ENCODE measurements at places on chromosomes 13 and 19.

DNA sequence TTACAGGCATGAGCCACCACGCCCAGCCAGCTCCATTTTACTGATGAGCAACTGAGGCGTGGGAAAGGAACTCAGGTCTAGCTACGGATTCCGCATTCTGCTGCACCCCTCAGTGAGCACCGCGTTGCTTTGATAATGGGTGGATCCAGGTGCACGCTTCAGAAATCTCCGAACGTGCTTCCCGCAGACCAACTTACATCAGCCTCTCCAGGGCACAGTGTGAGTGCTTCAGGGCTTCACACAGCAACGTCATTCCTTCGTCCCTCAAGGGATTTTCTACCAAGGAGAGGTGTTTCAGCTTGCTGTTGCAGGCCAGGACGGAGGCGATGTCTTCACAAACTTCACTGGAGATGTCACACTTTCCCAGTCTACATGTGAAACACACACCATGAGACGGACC lies 21.7 kb downstream of the NLRP9 start:
- H3K27ac ChIP-seq, result no peak overlapping the region
- H3K27me3 ChIP-seq, result peaks cover 6% of the 10 kb centered on the region
- no peak overlapping the region for H3K4me3 ChIP-seq
- no peaks in the 10 kb centered on the region for H3K36me3 ChIP-seq
- DNase-seq, result no peak

GRCh38 chr19:43780706-43781525 lies at the start of gene KCNN4:
Gene KCNN4 (minus strand): TSS chr19:43780973. CDS start chr19:43780861, 112 bp downstream.
- H3K4me1 ChIP-seq, result peaks cover 89% of the 10 kb centered on the region
- H3K27me3 ChIP-seq, result no peaks in the 10 kb centered on the region
- DNase-seq, result no peak
- H3K4me3 ChIP-seq, result peak within 1 kb of the TSS; percentile 44
- H3K27ac ChIP-seq, result peak within 1 kb of the TSS; percentile 67

DNA sequence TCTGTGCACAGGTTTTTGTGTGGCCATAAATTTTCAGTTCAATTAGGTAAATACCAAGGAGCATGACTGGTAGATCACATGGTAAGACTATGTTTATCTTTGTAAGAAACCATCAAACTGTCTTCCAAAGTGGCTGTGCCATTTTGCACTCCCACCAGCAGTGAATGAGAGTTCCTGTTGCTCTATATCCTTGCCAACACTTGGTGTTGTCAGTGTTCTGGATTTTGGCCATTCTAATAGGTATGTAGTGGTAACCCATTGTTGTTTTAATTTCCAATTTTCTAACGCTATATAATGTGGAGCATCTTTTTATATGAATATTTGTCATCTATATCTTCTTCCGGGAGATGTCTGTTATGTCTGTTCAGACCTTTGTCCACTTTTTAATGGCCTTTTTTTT lies 51.7 kb upstream of the MED4 start:
- H3K36me3 ChIP-seq, result no peaks in the 10 kb centered on the region
- H3K27ac ChIP-seq, result no peak overlapping the region
- DNase-seq, result no peak
- peaks cover 23% of the 10 kb centered on the region for H3K4me1 ChIP-seq

DNA sequence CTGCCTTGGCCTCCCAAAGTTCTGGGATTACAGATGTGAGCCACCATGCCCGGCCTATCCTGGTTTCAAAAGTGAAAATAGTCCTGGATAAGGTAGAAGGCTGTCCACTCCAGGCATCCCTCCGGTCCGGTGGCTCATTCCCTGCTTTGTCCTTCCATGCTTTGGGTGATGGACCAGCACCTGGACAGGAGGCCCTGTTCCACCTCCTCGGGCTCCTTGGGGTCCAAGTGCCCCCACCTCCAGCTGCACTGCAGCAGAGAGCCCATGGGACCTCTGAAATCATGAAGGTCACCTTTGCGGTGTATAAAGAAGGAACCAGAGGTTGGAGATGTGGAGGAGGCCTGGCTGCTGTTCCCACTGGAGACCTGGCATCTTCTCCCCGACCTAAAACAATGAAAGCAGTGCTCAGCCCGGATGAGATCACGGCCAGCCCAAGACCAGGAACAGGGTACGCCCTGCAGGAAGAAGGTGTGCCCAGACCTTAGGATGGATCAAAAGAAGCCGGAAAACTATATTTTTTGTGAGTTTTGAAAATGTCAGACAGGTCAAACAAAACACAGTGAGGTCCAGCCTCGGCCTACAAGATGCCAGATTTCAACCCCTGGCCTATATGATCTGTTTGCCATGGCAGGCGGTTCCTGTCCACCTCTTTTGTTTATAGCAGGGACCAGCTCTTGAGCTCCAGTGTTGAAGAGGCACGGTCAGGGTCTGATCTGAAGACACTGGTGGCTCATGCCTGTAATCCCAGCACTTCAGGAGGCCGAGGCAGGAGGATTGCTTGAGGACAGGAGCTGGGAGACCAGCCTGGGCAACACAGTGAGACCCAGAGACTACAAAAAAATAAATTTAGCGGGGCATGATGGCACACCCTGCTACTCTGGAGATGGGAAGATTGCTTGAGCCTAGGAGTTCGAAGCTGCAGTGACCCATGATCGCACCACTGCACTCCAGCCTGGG lies 5.8 kb downstream of the LSR start:
- H3K27ac ChIP-seq, result no peak overlapping the region
- H3K4me3 ChIP-seq, result no peak overlapping the region
- peaks cover 19% of the 10 kb centered on the region for H3K36me3 ChIP-seq
- no peaks in the 10 kb centered on the region for H3K27me3 ChIP-seq

DNA sequence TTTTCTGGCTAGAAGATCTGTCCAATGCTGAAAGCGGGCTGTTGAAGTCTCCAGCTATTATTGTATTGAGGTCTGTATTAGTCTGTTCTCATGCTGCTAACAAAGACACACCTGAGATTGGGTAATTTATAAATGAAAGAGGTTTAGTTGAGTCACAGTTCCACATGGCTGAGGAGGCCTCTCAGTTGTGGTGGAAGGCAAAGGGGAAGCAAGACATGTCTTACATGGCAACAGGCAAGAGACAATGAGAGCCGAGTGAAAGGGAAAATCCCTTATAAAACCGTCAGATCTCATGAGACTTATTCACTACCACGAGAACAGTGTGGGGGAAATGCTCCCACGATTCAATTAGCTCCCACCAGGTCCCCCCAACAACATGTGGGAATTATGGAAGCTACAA lies 980.4 kb downstream of the SLITRK5 start:
- H3K27ac ChIP-seq, result no peak overlapping the region
- H3K27me3 ChIP-seq, result no peaks in the 10 kb centered on the region
- H3K36me3 ChIP-seq, result no peaks in the 10 kb centered on the region

DNA sequence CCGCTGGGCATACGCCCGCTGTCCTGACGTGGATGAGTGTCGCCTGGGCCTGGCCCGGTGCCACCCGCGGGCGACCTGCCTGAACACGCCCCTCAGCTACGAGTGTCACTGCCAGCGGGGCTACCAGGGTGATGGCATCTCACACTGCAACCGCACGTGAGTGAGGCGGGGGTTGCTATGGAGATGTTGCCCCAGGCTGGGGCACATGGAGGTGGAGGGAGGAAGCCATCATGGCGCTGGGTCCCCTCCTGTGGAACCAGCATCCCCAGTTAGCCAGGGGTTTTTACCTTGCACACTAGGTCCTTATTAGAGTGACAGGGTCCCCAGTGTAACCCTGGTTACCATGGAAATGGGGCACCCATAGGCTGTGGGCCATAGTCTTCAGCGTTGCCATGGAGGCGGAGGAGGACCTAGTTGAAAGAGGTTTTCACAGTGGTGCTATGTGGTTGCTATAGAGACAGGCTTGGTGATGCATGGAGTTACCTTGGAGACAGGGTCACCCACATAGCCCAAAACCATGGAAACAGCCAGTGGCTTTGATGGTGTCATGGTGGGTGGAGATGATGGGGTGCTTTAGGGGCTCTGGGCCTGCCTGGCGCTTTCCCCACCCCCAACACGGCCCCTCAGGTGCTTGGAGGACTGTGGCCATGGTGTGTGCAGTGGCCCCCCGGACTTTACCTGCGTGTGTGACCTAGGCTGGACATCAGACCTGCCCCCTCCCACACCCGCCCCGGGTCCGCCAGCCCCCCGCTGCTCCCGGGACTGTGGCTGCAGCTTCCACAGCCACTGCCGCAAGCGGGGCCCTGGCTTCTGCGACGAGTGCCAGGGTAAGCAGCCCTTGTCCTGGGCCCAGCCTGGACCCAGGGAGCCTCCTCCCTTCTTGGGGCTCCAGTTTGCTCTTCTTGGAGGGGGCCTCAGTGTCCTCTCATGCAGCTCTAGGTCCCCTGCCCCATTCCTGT lies 27.1 kb downstream of the MEGF8 start:
- no peak overlapping the region for H3K4me3 ChIP-seq
- H3K36me3 ChIP-seq, result no peaks in the 10 kb centered on the region
- DNase-seq, result no peak
- H3K27ac ChIP-seq, result no peak overlapping the region
- no peaks in the 10 kb centered on the region for H3K27me3 ChIP-seq

- H3K4me3 ChIP-seq, result no peak overlapping the region
- no peaks in the 10 kb centered on the region for H3K27me3 ChIP-seq
- H3K27ac ChIP-seq, result no peak overlapping the region
- no peak for DNase-seq
Observed at GRCh38 chr19:56270676-56271075, 1.9 kb upstream of the EDDM13 start.

GRCh38 chr19:13163609-13164342 lies 13.6 kb downstream of the IER2 start:
- H3K36me3 ChIP-seq, result no peaks in the 10 kb centered on the region
- H3K4me1 ChIP-seq, result peaks cover 97% of the 10 kb centered on the region
- peak; percentile 33 for DNase-seq
- H3K27me3 ChIP-seq, result no peaks in the 10 kb centered on the region
- H3K4me3 ChIP-seq, result peak overlapping the region; percentile 6

DNA sequence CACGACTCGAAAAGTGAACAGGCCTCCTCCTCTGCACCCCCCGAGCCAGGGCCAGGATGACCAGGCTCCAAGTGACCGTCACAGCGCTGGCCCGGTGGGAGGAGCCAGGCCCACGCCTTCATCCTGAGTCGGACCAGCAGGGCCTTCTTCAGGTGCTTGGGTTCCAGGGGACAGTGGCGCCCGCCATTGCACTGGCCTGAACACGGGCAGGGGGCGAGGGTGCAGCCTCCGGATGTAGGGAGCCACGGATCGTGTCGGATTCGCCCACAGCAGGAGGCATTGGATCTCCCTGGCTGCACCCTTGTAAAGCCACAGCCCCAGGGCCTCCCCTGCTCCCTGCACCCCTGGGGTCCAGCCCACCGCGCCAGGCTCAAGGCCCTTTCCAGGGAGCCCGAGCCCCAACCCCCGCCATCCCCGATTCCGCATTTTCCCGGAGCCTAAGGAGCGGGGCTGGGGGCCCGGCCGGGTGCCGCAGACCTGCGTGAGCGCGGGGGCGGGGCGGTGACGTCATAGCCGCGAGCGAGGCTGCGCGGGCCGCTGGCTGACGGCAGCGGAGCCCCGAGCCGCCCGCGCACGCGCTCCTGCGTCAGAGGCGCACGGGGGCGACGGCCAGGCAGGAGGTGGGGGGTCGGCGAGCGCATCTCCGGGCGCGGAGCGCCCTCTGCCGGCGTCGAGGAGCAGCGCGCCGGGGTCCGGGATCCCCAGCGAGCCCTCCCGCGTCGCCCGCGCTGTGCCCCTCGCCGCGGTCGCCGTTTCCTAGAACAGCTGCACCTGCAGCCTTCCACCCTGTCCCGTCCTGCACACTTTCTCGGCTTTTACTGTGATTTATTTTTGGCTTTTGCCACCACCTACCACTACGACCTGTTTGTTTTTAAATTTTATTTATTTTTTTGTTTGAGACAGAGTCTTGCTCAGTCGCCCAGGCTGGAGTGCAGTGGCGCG lies 1.5 kb upstream of the ATP5F1D start:
- H3K36me3 ChIP-seq, result no peaks in the 10 kb centered on the region
- peak; percentile 94 for DNase-seq
- H3K27ac ChIP-seq, result peak overlapping the region; percentile 38
- H3K4me3 ChIP-seq, result peak overlapping the region; percentile 59
- H3K27me3 ChIP-seq, result no peaks in the 10 kb centered on the region
- H3K4me1 ChIP-seq, result peaks cover 53% of the 10 kb centered on the region

DNA sequence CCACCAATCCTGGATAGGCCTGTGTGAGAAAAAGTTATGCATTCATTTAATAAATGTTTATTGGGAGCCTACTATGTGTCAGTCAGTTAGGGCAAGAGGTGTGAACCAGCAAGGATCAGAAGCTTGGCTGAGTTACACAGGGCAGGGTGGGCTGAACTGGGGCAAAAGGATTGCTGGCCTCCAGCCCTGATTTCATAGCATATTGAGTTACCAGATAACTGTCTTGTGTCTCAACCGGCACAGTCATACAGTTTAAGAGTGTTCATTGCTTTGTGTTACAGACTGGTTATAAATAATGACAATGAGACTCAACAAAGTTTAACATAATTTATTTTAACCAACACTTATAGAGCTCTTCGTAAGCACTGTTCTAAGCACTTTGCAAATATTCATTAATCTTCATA lies 253.8 kb downstream of the DLEU7 start:
- H3K27ac ChIP-seq, result no peak overlapping the region
- H3K36me3 ChIP-seq, result no peaks in the 10 kb centered on the region
- H3K27me3 ChIP-seq, result no peaks in the 10 kb centered on the region
- peaks cover 23% of the 10 kb centered on the region for H3K4me1 ChIP-seq
- H3K4me3 ChIP-seq, result no peak overlapping the region

DNA sequence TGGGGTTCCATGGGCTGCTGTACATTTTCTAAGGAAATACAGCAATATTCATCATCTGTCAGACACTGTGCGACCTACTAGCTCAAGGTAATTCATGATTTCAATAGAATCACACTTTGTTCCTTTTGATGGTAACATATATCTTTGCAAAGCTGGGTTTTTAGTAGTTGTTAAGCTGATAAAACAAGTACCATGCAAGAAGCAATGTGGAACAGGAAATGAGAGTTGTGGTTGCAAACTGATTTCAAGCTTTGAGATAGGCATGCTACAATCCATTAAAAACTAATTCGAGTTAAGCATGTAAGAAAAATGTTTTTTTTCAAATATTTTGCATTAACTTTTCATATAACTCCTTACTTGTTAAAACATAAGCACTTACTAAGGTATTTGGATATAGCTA lies 6.8 kb upstream of the MBNL2 start:
- H3K36me3 ChIP-seq, result no peaks in the 10 kb centered on the region
- no peak overlapping the region for H3K27ac ChIP-seq
- peaks cover 35% of the 10 kb centered on the region for H3K4me1 ChIP-seq
- no peak overlapping the region for H3K4me3 ChIP-seq

Measured in CD4-positive, alpha-beta memory T cell (primary cell).